ENCODE measurements at places on chromosomes 16 and 17. TPM values are rescaled to one million over a fixed set of nuclear protein-coding genes. Genes with fewer than 3 reads are reported as not detected.

DNA sequence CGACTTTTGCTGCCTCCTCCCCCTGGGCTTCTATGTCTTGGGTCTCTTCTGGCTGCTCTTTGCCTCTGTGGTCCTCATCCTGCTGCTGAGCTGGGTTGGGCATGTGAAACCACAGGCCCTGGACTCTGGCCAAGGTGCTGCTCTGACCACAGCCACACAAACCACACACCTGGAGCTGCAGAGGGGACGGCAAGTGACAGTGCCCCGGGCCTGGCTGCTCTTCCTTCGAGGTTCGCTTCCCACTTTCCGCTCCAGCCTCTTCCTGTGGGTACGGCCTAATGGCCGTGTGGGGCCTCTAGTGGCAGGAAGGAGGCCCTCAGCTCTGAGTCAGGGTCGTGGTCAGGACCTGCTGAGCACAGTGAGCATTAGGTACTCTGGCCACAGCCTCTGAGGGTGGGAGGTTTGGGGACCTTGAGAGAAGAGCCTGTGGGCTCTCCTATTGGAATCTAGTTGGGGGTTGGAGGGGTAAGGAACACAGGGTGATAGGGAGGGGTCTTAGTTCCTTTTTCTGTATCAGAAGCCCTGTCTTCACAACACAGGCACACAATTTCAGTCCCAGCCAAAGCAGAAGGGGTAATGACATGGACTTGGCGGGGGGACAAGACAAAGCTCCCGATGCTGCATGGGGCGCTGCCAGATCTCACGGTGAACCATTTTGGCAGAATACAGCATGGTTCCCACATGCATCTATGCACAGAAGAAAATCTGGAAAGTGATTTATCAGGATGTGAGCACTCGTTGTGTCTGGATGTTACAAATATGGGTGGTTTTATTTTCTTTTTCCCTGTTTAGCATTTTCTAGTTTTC, 2.3 kb downstream of the GP1BA start:
- H3K36me3 ChIP-seq, result peaks cover 38% of the 10 kb centered on the region
- H3K4me1 ChIP-seq, result peaks cover 16% of the 10 kb centered on the region
- H3K4me3 ChIP-seq, result peak overlapping the region; percentile 19
- no peak overlapping the region for H3K27ac ChIP-seq

DNA sequence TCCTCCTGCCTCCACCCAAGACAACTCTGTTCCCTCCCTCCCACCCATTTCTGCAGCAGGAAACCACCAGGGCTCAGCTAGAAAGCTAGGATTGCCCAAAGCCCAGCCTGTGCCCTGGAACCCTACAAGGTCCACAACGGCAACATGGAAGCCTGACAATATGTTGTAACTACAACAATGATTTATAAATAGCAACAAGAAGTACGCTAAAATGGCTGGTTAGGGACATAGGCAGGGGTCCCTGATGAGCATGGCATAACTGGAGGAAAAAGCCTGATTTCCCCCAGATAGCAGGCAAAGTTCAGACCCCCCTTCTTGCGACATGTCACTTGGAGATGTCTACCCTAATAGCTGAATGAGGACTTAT, 6.6 kb downstream of the ST3GAL2 start:
- peaks cover 8% of the 10 kb centered on the region for H3K36me3 ChIP-seq
- H3K4me1 ChIP-seq, result peaks cover 32% of the 10 kb centered on the region
- no peaks in the 10 kb centered on the region for H3K27me3 ChIP-seq
- no peak overlapping the region for H3K4me3 ChIP-seq
- no peak for DNase-seq
- no peak overlapping the region for H3K27ac ChIP-seq

DNA sequence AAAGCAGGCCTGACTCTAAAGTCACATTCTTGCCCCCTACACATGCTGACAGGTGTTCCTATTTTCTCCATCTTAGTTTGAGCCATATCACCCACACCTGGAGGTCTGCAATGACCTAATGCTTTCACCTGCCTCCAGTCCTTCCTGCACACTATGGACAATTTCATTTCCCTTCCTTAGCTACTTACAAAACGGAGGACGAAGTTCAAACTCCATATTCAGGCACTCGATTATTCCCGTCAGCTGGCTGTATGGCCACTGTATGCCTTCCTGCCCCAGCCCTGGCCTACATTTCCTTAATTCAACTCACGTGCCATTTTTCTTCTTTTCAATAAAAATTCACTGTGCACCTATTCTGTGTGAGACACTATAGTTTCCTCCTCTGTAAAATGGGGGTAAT, 44.9 kb downstream of the GRIN2A start:
- H3K4me1 ChIP-seq, result no peaks in the 10 kb centered on the region
- H3K4me3 ChIP-seq, result no peak overlapping the region
- DNase-seq, result no peak
- H3K36me3 ChIP-seq, result no peaks in the 10 kb centered on the region

DNA sequence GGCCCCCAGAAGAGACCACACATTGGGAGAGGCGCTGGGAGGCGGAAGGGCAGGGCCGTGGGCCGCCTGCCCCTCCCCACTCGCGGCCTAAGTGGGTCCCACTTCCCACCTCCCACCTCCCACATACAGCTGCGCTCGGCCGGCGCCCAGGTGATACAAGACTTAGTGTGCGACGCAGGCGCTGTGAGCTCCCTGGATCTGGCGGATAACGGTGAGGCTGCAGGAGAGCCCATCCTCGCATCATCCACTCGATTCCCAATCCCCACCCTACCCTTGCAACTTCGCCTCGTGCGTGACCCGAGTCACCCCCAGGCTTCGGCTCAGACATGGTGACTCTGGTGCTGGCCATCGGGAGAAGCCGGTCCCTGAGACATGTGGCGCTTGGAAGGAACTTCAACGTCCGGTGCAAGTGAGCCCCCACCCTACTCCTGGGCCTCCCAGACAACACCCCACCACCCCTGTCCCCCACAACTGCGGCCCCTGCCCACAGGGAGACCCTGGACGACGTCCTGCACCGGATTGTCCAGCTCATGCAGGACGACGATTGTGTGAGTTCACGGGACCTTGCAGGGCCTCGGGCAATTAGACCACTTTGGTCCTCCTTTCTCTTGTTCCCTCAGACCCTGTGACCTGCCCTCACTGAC, 3.9 kb downstream of the CARMIL2 start:
- no peaks in the 10 kb centered on the region for H3K36me3 ChIP-seq
- H3K4me1 ChIP-seq, result no peaks in the 10 kb centered on the region
- H3K4me3 ChIP-seq, result no peak overlapping the region
- no peak overlapping the region for H3K27ac ChIP-seq
- no peak for DNase-seq
- peaks cover 26% of the 10 kb centered on the region for H3K27me3 ChIP-seq

- peak overlapping the region; percentile 54 for H3K27ac ChIP-seq
- H3K4me1 ChIP-seq, result peaks cover 30% of the 10 kb centered on the region
- no peak overlapping the region for H3K4me3 ChIP-seq
- H3K27me3 ChIP-seq, result no peaks in the 10 kb centered on the region
- no peak for DNase-seq
These were observed 7.3 kb downstream of the GNA13 start for GRCh38 chr17:65049085-65049756.

- DNase-seq, result no peak
- H3K27me3 ChIP-seq, result no peaks in the 10 kb centered on the region
- no peaks in the 10 kb centered on the region for H3K4me1 ChIP-seq
- H3K4me3 ChIP-seq, result no peak overlapping the region
- no peak overlapping the region for H3K27ac ChIP-seq
- no peaks in the 10 kb centered on the region for H3K36me3 ChIP-seq
These were observed 2.1 kb upstream of the SMIM22 start for GRCh38 chr16:4792951-4793513.

GRCh38 chr16:4200781-4201137, 41.1 kb downstream of the SRL start:
- peaks cover 10% of the 10 kb centered on the region for H3K4me1 ChIP-seq
- H3K4me3 ChIP-seq, result no peak overlapping the region
- DNase-seq, result peak; percentile 1
- H3K27me3 ChIP-seq, result no peaks in the 10 kb centered on the region
- H3K27ac ChIP-seq, result no peak overlapping the region

DNA sequence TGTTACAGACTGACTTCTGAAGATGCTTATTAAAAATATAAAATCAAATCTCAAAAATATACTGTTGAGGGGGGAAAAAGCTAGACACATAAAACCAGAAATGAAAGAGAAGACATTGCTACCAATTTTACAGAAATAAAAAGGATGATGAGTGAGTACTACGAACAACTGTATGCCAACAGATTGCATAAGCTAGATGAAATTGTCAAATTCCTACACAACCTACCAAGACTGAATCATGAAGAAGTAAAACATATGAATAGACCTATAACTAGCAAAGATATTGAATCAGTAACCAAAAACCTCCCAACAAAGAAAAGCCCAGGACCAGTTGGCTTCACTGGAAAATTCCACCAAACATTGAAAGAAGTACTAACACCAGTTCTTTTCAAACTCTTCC, 3.5 kb upstream of the CAPNS2 start:
- peaks cover 61% of the 10 kb centered on the region for H3K4me1 ChIP-seq
- H3K36me3 ChIP-seq, result peaks cover 5% of the 10 kb centered on the region
- H3K27ac ChIP-seq, result peak overlapping the region; percentile 29

DNA sequence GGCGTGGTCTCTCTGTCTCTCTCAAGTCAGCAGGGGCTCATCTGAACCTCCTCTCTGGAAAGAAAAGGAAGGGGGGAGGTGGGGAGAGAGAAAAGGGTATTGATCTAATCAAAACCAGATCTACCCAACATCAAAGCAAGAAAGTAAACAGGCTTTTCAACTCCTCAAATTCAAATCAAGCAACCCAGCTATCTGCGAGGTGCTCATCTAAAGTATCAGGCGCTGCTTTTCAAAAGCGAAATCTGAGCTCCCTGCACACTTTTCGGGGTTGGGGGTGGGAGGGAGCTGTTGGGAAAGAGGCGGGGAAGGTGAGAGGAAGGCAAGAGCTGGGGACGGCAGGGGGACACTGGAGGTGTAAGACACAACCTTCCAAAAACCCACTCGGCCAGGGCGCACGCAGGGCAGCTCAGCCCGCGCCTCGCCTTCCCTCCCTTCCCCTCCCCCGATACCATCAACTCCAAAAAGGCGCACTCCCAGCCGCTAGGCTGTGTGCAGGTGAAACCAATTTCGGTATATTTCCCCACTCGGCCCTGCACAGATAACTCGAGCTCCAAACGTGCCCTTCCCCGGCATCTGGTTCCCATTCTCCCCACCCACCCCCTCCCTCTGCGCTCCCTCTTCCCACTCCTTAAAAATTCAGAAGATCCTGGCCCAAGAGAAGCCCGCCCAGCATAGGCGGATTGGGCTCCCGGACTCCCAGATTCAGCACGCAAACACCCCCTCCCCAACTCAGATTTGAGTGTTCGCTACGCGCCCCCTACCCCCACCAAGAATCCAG, 2.6 kb downstream of the AXIN2 start:
- peaks cover 5% of the 10 kb centered on the region for H3K36me3 ChIP-seq
- H3K27ac ChIP-seq, result no peak overlapping the region
- H3K27me3 ChIP-seq, result peaks cover 10% of the 10 kb centered on the region
- DNase-seq, result no peak

DNA sequence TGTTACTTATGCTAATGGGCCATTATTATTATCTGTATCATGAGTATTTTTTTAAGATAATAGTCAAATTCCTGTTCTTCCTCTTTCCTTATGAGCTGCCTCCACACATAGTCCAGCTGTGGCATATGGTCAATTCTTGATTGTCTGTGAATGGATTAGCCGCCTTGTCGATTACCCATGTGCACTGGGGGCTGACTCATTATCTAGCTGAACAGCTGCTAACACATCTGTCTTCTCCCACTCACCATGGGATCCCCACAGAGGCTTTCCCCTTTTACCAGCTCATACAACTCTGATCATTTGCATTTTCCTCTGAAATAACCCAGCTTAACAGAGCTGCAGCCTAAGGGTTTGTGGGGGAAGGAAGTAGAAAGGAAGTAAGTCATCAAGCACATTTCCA, 915.0 kb downstream of the CDH11 start:
- no peak for DNase-seq
- no peak overlapping the region for H3K4me3 ChIP-seq
- no peaks in the 10 kb centered on the region for H3K27me3 ChIP-seq
- no peaks in the 10 kb centered on the region for H3K36me3 ChIP-seq

DNA sequence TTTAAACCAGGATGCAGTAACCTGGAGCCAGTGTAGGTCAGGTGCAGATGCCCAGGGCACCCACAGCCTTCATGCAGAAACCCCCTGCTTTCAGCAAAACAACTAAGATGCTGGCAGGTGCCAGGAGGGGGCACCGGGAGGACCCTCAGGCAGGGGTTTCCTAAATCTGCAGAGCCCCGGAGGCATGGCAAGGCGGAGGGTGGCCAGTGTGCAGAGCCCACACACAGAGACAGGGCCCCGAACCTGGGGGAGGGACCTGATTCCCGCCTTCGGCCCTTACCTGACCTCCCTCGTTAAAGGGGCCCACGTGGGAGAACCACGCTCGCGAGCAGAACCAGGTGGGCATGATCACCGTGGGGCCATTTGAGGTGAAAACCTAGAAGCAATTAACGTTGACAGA, 114.0 kb upstream of the METRNL start:
- H3K4me3 ChIP-seq, result no peak overlapping the region
- H3K4me1 ChIP-seq, result no peaks in the 10 kb centered on the region
- no peak overlapping the region for H3K27ac ChIP-seq
- H3K27me3 ChIP-seq, result no peaks in the 10 kb centered on the region
- H3K36me3 ChIP-seq, result no peaks in the 10 kb centered on the region
- no peak for DNase-seq

DNA sequence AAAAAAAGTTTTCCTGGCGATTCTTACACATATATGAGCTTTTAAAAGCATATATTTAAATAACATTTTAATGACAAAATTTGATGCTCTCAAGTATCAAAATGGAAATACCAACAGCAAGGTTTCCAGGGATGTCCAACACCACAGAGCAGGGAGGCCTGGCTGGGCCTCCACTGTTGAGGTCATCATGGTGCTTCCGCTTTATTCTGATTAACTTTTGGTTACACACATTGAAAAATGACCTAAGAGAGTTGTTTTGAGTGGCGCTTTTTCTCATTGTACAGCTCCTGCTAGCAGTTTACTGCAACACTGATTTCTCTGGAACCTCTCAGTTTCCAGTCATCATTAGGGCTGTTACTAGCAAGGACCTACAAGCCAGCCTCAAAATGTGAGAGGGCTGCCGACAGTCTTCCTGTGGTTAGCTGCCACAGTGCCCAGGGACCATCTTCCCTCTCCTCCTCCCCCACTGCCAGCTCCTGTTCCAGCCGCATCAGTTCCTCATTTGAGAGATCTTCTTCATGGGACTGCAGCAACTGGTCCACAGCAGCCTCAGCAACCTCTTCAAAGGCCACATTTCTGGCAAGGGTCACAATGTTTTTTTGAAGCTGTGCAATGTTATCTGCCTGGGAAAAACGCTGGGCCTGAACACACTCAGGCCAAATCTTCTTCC, 21.3 kb downstream of the DEF8 start:
- peaks cover 12% of the 10 kb centered on the region for H3K4me1 ChIP-seq
- DNase-seq, result no peak
- H3K27me3 ChIP-seq, result no peaks in the 10 kb centered on the region
- no peak overlapping the region for H3K4me3 ChIP-seq
- H3K36me3 ChIP-seq, result peaks cover 29% of the 10 kb centered on the region
- no peak overlapping the region for H3K27ac ChIP-seq

Gene SETD6
- 18.4 TPM for total RNA-seq

Gene DPEP3
- total RNA-seq, result not detected

Gene SULT1A4
- total RNA-seq, result 1.2 TPM

Gene GRIN2A
- not detected for total RNA-seq

Gene TOX3
- total RNA-seq, result not detected

Gene PRR15L
- not detected for total RNA-seq

Gene EPN3
- total RNA-seq, result 4.4 TPM

Data from MCF 10A (cell line).